ENCODE measurements at places on chromosomes 7 and 10. TPM values are rescaled to one million over a fixed set of nuclear protein-coding genes. Genes with fewer than 3 reads are reported as not detected.

The SLC37A3 gene
- total RNA-seq, result 9.4 TPM

DNA sequence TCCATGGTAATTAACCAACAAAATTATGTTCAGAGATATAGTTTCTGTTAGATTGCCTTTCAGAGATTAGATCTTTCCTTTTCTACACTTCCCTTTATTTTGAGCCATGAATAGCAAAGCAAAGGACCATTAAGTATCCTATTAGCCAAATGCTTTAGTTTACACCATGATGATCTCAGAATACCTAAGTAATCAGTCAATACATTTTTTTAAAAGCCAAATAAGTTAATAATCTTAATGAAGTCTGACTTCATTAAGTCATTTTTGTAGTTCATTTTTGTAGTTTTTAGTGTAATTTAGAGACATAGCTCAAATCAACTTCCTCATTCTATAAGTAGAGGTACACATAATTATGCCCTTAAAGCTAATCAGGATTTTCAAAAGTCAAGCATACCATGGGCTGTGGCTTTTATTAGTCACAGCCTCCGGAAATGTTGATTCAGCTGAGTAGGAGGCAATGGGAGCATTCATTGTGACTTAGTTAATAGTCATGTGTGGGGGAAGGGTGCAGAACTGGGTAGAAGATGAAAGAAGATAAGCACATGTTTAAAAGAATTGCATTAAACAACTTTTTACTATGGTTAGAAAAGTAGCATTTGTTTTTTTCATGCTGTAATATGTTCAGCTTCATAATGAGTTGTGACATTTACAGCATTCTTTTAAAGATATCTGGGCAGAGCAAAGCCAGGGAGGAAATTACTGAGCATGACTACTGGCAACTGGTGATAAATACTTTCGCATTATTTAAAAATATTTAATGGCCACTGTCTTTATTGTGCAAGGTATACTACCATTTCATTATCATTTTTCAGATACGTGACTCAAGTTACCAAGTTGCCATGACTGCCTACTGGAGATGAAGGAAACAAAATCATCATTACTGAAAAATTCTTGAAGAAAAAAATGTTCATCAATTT lies 57.3 kb upstream of the CCDC71L start:
- H3K27me3 ChIP-seq, result no peaks in the 10 kb centered on the region
- H3K27ac ChIP-seq, result no peak overlapping the region
- H3K4me3 ChIP-seq, result no peak overlapping the region
- H3K36me3 ChIP-seq, result no peaks in the 10 kb centered on the region
- peak; percentile 22 for DNase-seq

DNA sequence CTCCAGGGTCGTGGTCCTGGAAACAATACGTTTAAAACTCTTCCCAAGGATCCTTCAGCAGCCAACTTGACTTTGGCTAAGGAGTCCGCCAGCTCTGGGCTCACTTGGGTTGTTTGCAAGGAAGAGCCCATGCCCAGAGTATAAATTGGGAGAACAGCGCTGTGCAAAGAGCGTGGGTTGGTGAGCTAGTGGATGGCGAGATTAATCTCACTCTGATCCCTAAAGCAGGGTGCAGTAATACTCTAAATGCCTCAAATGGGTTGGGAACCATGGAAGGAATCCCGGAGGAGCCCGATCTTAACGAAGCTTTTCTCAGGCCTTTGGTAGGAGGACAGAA lies 495 bp upstream of the SDHAF3 start:
- H3K27ac ChIP-seq, result peak overlapping the region; percentile 86
- DNase-seq, result no peak
- no peaks in the 10 kb centered on the region for H3K36me3 ChIP-seq
- no peaks in the 10 kb centered on the region for H3K27me3 ChIP-seq

- no peak overlapping the region for H3K27ac ChIP-seq
- no peaks in the 10 kb centered on the region for H3K4me1 ChIP-seq
- peak; percentile 26 for DNase-seq
- H3K4me3 ChIP-seq, result no peak overlapping the region
These were observed 25.5 kb downstream of the FAM107B start for GRCh38 chr10:14749070-14749809.

- no peak for DNase-seq
- no peaks in the 10 kb centered on the region for H3K27me3 ChIP-seq
- no peak overlapping the region for H3K27ac ChIP-seq
- H3K4me1 ChIP-seq, result no peaks in the 10 kb centered on the region
- no peaks in the 10 kb centered on the region for H3K36me3 ChIP-seq
- no peak overlapping the region for H3K4me3 ChIP-seq
These were observed 71.3 kb upstream of the DGKB start for GRCh38 chr7:14973712-14974428.

Measured in heart left ventricle (tissue), 16 donors.